Activated naive CD4-positive, alpha-beta T cell treated with anti-CD3 and anti-CD28 coated beads for 36 hours (primary cell): ENCODE measurements at places on chromosomes 5 and 9.

DNA sequence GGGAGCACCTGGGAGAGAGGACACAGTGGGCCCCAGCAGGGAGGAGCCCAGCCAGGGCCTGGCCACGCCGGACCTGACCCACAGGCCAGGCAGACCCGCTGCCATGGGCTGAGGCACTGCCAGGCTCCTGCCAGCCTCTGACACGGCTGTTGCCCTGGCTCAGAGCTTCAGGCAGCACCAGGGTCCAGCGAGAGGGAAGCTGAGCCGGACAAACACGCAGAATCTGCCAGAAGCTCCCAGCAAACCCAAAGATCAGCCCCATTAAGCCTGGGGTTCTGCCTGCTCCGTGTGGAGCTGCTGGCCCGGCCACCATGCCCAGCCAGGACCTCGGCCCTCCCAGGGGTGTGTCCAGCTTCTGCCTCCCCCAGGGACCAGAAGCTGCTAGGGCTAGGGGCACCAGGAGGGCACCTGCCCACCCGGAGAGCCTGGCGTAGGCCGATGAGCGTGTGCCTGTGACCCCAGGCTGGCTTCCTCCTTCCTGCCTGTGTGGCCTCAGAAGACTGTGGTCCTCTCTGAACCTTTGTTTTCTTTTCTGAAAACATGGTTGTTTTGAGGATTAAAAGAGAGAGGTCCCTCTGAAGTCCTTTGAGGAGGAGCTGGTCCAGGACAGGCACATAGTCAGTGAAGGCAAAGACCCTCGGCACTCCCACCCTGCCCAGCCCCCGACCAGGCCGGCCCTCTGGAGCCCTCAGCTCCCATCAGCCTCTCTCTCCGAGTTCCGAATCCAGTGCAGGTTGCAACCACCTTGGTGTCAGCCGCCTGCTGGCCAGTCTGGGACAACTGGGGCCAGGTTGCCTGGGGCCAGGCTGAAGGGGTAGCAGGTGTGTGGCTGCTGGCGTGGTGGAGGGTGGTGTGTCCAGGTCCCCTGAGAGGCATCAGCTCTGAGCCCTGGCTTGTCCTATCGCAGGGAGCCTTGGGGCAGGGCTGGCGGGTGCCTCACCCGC, 39.6 kb downstream of the KCNT1 start:
- DNase-seq = no peak

GRCh38 chr5:18051953-18052352, 417.7 kb downstream of the TAF11L14 start:
- DNase-seq = no peak

GRCh38 chr9:132942541-132943182, 1.8 kb downstream of the TSC1 start:
- DNase-seq = no peak

- DNase-seq = no peak
Measured at GRCh38 chr5:73204332-73204731, 31.3 kb downstream of the TMEM174 start.

- no peak for DNase-seq
Measured at GRCh38 chr5:97877588-97877987, 694.5 kb upstream of the RIOK2 start.

GRCh38 chr5:38193015-38193581, 65.3 kb upstream of the EGFLAM start:
- peak; percentile 78 for DNase-seq

DNA sequence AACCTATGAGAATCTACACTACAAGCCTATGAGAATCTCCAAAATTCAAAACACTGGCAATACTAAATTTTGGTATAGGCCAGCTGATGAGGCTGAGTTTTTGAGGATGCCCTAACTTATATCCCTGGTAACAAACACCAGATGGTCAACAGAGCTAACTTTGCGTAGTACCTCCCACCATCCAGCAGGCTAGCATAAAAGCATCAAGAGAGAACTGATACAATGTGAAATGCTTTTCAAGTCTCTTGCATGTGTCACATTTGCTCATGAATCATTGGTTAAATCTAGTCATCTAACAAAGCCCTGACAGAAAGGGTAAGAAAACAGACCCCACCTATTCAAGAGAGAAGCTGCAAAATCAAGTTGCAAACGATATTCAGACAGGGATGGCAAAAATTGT, 1609.7 kb upstream of the CDH9 start:
- no peak for DNase-seq

DNA sequence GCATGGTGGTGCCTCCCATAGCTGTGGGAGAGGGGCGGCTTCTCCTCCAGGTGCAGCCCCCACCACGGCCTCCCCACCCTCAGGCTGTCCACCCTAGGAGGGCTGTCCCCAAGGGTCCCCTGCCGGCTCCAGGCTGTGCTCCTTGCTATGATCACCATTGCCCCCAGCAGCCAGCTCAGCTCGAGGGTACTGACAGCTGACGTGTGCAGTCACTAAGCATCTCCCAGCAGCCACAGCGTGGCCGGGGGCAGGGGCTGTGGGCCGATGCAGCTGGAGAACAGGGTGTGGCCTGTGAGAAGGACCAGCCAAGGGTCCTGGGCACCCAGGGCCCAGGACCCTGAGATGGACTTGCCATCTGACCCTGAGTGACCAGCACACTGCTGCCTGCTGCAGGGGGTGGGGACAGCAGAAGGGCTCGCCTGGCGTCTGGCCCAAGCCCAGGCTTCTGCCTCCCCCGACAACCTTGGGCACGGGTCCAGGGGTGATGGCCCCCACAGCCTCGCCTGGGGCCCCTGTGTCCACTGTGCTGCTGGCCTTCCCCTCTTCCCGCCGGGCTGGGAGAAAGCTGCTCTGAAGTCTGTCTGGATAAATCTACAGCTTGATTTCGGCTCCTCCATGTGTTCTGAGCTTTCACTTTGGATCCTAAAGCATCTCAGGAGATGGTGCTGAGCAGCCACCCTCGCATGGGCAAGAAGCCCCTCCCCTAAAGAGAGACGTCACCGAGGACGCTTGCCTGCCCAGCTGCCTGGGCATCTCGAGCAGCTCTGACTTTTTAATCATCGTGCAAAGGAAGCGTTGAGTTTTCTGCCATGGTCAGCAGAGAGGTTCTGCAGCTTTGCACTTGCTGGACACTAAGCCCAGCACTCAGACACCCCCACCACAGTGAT, 5.5 kb downstream of the KCNT1 start:
- no peak for DNase-seq

DNA sequence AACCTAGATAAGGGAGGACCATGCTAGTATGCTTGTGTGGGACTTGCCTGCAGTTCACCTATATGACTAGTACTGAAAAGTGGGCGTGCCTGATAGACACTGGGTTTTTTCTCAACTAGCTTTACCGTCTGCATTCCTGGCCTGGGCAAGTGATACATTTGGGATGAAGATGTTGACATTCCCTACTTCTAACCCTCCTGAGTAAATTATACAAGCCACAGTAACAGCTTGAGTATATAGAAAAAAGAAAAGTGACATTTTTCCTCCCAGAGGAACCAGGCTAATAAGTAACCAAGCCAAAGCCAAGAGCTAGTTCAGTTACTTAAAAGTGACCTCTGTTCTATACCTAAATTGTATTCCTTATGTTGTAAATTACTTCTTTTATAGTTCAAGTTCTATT, 153.8 kb upstream of the CYLC2 start:
- DNase-seq = no peak
